ENCODE measurements at places on chromosomes 4 and X. TPM values are rescaled to one million over a fixed set of nuclear protein-coding genes. Genes with fewer than 3 reads are reported as not detected.

NOX1 gene
- not detected for total RNA-seq

BST1 gene
- 2.5 TPM for total RNA-seq

SATL1 gene
- total RNA-seq: 0.16 TPM

SPRY1 gene
- 50.9 TPM for total RNA-seq

SLC34A2 gene
- 0.19 TPM for total RNA-seq

SMIM14 gene
- total RNA-seq: 12.1 TPM
